ENCODE measurements at places on chromosomes 16 and 17.
A peak's percentile ranks its signal among the peaks of the same experiment; 100 is the strongest.

GRCh38 chr16:63629272-63629671, 1492.6 kb downstream of the CDH11 start:
- DNase-seq: no peak

DNA sequence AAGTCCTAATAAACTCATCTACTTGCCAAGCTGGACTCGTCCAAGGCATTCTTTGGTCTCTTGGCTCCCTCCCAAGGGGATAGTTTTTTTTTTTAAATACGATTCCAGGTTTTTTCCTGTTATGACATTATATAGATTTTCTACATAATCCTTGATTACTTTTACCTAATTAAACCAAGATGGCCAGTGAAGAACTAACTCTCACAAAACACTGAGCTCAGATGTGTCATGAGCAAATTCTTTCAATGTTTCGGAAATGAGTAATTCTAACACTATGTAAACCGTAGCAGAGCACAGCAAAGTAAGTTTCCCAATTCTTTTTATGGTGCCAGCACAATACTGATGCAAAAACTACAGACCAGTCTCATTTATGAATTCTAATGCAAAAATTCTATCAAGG, 1.8 kb downstream of the ZNF23 start:
- no peak for DNase-seq

- DNase-seq: no peak
Measured at GRCh38 chr16:86604436-86605193, 26.3 kb downstream of the FOXL1 start.

DNA sequence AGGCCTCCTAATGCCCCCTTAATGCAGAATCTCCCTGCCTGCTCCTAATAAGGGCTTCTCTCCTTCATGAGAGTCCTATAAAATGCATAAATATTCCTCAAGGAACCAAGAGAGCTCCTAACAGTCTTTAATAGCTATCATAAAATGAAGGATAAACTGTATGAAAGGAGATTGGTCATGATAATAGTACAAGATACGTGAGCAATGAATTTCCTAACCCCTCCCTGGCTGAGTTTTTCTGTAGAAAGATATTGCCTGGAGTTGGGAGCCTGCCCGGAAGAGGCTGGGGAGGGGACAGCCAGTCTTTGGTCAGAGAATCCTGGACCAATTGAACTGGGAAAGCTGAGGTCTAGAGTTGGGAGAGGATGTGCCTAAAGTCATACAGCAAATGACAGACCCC, 321.9 kb upstream of the CDH5 start:
- no peak for DNase-seq

DNA sequence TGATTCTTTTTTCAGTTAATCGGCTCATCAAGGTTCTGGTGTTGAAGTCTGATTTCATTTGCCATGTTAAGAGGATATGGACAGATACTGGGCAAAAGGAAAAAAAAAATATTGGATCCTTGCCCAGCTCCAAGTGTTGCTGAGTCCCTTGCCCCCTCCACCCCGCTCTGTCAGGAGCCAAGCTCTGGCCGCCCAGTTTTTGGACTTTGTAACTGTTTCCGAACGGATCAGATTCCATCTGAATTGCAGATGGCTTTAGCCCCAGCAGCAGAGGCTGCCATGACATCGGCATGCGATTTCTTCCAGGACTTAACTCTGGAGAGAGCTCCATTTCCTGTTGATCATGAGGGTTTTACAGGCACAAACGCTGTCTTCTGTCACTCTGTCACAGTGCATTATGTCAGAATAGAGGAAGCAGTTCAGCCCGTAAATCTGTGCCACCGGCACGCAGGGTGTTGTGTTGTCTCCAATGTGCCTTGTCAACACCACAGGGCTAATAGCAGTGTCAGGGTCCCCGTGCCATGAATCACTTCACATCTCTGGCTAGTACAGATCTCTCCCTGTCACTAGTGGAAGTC, 615.6 kb downstream of the MAF start:
- DNase-seq: no peak

GRCh38 chr17:77677630-77678029, 280.9 kb upstream of the TNRC6C start:
- DNase-seq: no peak

GRCh38 chr17:41519501-41520224, 973 bp upstream of the KRT15 start:
- DNase-seq: no peak

DNA sequence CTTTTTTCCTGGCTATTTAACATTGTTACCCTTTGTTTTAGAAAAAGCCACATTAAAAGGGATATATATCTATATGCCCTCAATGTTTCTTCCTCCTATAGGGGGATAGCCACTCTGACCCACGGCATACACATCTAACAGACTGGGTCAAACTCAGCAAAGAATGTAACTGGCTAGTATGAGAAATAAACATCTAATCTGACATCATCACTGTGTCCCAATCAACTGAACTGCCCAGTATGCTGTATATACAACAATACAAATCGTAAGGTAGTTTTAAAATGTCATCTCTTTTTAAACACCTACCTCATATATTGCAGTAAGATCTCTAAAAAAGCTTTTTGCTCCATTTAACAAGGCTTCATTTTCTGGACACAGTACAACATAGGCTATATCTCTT, 39.9 kb upstream of the INTS2 start:
- no peak for DNase-seq

DNA sequence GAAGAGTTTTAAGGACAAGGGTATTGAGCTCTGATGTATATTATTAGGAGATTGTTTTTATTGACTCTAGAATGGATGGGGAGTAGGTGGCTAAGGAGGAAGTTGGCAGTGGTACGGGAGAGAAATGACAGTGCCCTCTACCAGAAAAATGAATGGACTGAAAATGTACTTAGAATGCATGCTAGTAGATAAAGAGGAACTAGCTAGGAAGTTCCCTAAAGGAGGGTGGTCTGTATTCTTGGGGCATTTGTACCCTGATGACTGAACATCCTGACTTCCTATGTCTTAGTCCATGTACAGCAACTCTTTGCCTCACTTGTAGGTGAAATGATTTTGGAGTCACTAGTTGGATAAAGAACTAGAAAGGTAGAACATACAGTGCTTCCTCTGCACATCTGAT, 581.5 kb upstream of the RBFOX1 start:
- DNase-seq: no peak

GRCh38 chr16:8962393-8963009, 1.2 kb downstream of the USP7 start:
- DNase-seq: peak; percentile 51

- DNase-seq: no peak
Measured at GRCh38 chr17:16465861-16466338, 26.1 kb downstream of the LRRC75A start.

DNA sequence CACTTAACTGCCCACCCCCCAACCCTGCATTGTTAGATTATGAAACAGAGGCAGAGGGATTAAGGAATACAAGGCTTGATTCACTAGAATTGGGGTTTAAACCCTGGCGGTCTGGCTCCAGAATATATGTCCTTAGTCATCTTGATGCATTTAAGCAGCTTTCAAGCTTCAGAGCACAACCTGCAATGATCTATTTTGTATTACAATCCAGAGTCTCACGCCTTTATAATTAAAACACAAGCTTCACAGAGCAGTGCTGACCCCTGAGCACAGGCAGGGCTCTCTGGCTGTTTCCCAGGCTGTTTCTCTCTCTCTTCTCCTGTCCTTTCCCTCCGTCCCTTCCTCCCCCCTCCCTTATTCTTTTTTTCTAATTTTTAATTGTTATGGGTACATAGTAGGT, 209.1 kb downstream of the SPECC1 start:
- no peak for DNase-seq

DNA sequence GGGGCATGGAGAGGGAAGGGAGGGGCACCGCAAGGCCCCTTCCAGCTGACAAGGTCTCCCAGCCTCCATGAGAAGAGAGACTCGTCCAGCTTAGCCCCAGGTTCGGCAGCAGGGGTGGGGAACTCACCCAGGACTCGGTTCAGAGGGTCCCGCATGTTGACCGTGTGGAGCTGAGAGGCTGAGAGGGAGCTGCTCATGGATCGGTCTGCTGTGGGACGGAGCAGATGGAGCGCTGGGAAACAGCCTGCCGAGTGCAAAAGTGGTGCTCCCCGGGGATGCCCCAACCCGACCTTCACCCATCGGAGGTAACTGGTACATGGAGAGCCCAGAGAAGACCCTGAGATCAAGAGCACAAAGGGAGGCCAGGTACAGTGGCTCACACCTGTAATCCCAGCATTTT, 4.9 kb downstream of the CSF3 start:
- DNase-seq: no peak

DNA sequence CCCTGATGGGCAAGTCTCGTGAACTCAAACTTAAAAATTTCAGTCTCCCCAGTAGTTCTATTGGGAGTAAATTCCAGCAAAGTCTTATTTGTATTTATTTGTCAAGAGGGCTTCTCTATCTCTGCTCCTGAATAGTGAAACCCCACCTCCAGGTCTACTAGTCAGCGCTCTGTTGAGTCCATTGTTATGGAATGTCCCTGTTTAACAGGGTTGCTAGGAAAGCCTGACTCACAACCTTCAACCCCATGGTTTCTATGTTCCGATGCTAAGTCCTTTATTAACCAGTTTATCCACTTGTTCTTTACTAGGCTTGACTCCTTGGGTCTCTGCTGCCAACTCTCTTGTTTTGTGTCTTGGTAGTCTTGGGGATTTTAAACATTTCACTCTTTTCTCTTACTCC, 250.7 kb upstream of the MYOCD start:
- no peak for DNase-seq

DNA sequence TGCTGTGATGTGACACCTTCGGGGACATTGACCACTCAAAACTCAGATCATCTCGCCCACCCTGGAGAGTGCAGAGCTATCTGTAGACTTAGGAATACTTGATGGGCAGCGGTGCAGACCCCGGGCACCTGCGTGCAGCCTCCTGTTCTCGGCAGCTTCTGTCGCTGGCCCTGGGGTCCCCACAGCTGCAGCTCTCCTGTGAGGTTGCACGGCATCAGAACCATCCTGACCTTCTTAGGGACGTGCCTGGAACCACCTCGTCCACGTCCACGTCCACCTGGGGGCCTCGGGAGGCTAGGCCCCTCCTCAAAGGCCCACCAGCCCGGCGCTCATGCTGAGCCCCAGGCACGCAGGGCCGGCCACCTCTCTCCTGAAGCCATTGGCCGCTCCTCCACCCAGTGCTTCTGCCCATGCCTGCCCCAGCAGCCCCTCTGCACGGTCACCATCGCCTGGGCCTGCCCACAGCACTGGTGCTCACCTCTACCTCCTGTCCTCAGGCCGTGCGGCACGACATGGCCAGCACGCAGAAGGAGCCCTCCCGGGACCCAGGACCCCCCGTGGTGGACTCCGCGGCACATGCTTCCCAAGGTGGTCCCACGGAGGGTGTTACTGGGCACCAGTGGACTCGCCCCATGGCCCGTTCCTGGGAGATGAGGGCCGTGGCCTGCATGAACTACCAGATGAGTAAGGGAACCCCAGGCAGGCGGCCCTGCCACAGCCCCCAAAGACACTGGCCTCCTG, 2.3 kb upstream of the WFIKKN1 start:
- no peak for DNase-seq

- DNase-seq: no peak
Measured at GRCh38 chr17:52606098-52606497, 447.6 kb upstream of the CA10 start.

DNA sequence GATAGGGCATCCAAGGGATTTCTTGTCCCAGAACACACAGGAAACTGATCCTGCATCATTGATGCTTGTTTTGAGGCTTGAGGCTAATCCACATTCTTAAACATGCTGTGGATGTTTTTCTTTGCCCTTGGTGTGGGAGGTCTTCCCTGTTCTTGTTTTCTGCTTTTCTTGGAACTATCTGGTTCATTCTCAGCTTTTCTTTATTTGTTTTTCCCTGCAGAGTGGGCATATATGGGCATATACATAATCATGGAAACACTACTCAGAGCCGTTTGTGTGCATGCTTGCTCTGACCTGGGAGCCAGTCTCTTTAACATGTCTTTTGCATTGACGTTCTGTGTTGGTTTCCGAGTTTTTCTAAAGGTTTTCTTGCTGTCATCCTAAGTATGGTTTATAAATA, 300.0 kb downstream of the SNX29 start:
- DNase-seq: no peak

DNA sequence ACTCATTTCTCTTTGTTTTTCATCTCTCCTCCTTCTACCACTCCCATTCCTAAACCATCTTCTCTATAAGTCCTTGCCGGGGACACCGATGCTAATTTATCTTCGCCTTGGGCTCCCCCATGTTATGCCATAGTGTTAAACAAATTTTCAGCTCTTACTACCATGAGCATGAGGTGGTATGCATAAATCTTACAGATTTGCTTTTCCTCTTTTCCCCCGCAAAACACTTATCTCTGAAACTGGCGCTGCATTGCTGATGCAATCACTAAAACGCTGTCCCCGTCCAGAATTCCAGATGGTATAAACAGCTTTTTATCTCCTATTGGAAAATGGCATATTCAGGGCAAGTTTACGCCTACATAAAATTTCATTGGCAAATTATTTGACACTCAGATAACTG, 673.6 kb upstream of the CDH8 start:
- DNase-seq: no peak

GRCh38 chr16:88938777-88939244, 38.2 kb downstream of the CBFA2T3 start:
- DNase-seq: no peak

- no peak for DNase-seq
Measured at GRCh38 chr16:8168016-8168415, 422.3 kb downstream of the TMEM114 start.

DNA sequence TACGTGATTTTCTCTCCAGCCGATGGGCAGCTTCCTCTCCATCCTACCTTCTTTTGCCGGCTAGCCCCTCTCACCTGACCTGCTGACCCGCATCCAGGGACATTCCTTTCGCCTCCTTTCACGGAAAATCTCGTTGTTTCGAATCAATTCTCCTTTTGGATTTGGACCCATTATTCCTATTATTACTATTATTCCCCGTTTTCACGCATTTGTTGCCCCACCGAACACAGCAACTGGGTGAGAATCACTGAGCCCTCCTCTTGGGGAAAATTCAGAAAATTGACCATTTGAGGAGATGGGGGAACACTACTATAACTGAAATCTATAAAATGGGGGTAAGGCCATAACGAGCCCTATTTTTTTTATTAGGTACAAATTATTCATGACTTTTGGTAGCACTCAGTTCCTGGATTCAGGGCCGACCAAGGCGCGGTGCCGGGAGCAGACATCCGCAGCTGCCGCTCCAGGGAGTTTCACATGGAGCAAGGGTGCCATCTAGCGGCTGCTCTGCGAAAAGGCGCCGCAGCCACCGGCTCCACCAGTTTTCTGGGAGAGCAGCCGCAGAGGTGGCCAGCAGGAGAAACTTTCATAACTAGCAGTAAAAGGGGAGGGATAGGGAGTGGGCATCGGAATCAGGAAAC, 3.3 kb upstream of the HOXB8 start:
- DNase-seq: peak; percentile 66

GRCh38 chr16:70478912-70479341, 24.5 kb downstream of the FCSK start:
- DNase-seq: no peak

- no peak for DNase-seq
Measured at GRCh38 chr16:47366228-47366627, 94.6 kb downstream of the ITFG1 start.

- DNase-seq: no peak
Measured at GRCh38 chr17:47948706-47949196, 7.4 kb downstream of the PNPO start.

DNA sequence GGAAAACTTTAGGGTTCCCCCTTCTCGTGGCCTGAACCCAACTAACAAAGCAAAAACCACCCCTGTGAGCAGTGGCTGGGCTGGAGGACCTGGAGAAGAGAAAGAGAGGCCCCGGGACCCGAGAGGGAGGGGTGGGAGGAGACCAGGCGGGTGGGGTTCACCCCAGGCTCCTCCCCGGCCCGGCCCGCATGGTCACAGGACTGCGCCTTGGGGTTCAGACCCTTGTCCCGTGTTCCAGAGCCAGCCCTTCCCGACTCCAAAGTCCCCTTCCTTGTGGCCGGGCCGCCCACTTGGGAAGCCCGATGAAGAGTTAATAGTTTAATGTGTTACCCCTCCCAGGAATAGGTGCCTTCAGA, 852 bp downstream of the MARVELD3 start:
- DNase-seq: no peak

All from activated CD4-positive, CD25-positive, alpha-beta regulatory T cell (primary cell).